Erythroblast (primary cell): ENCODE measurements at places on chromosomes 5 and 9.

DNA sequence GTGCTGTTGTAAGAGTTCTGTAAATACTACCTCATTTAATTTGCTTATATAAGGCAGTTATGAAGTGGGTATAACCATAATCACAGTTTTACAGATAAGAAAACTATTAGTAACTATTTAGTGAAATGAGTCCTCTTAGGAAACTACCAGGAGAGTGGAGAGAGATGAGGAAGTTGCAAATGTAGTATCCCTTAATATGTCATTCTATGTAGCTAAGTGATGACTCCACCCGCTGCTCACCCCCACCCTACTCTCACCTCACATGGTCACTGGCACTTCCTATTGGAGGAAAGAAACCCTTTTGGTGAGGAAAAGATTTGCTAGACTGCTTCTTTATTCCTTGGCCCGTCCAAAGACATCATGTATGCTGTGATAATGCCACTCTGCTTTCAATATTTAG, 241.8 kb upstream of the SLC24A2 start:
- no peak for DNase-seq

GRCh38 chr5:115531787-115532367, 12.7 kb downstream of the FEM1C start:
- no peak for DNase-seq

GRCh38 chr5:126753227-126753626, 23.7 kb upstream of the LMNB1 start:
- DNase-seq, result no peak

GRCh38 chr5:14266686-14267085, 123.5 kb downstream of the TRIO start:
- DNase-seq, result peak; percentile 77

- DNase-seq, result no peak
These were observed 297.3 kb upstream of the RASA1 start for GRCh38 chr5:86970361-86970760.

DNA sequence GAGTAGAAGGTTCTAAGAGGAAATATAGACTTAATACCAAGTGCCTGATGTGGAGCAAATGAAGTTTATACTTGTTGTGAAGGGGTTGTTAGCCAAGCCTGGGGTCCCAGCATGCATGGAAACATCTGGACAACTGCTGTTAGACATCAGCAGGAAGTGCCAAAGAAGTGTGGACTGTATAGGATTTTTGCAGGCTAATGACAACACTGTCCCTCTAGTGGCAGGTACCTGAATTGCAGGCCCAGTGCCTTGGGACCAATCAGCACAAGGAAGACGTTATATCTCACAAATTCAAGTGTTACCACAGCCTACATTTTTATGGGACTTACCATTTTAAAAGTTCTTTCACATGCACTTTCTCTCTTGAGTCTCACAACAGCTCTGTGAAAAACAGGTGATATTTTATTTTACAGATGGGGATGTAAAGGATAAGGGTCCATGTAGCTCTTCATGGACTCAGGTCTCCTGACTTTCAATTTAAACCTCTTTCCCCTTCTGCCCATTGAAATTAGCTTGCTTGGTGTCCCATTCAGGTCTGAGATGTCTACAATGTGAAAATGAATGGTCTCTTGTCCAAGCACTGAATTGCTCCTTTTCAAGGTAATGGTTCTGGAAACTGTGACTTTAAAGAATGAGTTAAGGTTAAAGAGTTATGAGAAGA, 89.0 kb upstream of the MAP1B start:
- peak; percentile 80 for DNase-seq

DNA sequence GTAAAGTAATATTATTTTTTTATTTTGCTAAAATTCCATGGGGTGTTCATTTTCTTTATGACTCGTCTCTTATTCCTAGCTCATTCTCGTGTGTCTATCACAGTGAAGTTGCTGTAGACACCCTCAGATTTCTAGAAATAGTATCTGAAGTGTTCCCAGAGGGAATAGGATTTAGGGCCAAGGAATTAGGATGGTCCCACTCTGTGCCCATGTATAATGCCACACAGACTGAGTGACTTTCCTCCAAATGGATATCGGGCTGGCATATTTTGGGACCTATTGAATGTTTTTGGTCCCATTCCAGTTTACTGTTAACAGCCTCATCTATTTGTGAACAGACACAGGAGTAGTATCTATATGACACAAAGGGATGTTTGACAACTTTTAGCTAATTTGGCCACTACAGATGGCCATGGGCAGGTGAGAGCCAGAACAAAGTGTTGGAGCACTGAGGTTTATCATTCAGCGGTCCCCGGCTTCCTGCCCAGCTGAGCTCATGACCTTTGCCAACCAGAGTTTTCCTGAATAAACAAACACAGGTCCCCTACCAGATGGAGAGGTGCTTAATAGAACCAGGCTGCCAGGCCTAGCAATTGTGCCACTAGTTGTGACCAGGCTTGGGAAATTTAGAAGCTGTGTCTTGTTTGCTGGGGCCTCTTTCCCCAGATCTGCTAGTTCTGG, 46.9 kb downstream of the MAP1B start:
- DNase-seq, result no peak

DNA sequence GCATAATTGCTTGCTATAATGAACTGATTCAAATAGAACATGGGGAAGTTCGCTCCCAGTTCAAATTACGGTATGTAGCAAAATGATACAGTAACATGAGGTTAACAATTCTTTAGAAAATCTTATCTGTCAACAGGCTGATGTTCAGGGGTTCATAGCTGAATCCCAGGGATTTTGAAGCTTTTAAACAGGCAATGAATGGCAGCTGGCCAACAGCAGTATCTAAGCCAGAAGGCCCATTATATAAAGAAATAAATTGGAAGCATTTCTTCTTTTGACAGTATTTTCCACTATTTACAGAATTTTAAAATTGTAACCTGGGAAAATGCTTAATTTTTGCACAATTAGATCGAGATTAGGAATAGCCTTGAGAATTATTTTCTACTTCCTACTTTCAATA, 126.8 kb downstream of the PDE8B start:
- no peak for DNase-seq

- DNase-seq, result no peak
These were observed 21.2 kb downstream of the ZSWIM6 start for GRCh38 chr5:61353293-61353692.

DNA sequence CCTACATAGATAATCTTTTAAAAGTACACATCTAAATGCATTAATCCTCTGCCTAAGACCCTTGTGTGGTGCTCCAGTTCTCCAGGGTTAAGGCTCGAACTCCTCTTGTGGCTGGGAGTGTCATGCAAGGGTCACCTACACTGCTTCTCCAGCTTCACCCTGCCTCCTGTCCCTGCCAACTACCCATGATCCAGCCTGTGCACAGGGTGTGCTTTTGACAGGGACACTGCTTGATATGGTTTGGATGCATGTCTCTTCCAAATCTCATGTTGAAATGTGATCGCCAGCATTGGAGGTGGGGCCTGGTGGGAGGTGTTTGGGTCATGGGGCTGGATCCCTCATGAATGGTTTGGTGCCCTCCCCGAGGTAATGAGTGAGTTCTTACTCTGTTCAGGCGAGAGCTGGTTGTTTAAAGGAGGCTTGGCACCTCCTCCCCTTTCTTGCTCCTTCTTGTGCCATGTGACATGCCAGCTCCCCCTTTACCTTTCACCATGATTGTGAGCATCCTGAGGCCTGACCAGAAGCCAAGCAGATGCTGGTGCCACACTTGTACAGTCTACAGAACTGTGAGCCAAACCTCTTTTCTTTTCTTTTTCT, 48.5 kb downstream of the SLC22A5 start:
- no peak for DNase-seq

DNA sequence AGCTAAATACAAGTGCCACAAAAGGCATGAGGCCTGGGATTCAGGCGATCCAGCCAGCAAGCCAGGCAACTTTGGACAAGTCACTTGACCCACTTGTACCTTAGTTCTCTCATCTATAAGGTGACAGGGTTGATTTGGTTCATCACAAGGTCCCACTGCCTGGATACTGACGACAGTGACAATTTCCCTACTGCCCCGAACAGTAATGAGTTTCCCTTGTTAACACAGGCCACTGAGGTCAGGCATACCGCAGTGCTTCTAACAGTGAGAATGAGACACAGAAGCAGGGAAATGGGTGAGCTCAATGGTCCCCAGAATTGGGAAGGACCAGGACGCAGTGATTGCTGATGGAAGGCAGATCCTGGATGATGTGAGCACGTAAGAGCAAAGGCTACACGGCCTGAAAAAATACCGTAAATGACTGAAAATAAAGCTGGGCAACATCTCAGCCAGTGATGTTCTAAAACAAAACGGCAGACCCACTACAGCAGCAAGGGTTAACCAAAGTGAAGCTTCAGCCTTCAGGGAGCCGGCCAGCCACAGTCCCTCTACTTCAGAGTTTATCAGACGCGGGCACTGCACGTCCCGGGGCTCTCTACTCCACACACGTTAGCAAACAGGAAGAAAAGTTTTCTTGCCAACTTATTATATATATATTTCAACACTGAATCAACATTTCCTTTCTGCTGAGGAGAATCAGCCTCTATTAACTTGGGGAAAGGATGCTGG, 846 bp downstream of the MGAT1 start:
- DNase-seq, result peak; percentile 67

DNA sequence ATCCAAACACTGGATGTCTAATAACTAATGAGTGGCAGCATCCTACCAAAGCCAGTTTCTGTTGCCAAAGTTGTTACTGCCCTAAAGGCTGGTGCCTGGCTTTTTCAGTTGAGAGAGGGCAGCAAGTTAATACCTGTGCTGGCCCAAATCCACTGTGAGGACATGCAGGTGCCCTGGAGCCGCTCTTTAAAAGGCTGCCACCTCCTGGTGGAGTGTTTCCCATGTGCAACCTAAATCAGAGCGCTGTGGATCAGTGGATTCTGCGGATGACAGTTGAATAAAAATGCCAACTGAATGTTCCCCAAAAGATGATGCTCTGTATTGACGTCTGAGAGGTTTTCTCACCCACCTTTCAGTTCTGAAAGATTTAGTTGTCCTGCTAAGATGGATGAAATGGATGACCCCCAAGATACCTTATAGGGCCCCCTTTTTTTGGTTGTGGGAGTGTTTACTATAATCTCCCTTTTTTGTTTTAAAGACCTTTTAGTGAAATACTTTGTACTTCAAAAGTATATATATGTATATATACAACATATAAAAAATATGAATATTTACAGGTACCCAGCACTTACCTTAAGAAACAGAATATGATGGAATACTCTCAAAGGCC, 146.4 kb downstream of the EGFLAM start:
- no peak for DNase-seq

DNA sequence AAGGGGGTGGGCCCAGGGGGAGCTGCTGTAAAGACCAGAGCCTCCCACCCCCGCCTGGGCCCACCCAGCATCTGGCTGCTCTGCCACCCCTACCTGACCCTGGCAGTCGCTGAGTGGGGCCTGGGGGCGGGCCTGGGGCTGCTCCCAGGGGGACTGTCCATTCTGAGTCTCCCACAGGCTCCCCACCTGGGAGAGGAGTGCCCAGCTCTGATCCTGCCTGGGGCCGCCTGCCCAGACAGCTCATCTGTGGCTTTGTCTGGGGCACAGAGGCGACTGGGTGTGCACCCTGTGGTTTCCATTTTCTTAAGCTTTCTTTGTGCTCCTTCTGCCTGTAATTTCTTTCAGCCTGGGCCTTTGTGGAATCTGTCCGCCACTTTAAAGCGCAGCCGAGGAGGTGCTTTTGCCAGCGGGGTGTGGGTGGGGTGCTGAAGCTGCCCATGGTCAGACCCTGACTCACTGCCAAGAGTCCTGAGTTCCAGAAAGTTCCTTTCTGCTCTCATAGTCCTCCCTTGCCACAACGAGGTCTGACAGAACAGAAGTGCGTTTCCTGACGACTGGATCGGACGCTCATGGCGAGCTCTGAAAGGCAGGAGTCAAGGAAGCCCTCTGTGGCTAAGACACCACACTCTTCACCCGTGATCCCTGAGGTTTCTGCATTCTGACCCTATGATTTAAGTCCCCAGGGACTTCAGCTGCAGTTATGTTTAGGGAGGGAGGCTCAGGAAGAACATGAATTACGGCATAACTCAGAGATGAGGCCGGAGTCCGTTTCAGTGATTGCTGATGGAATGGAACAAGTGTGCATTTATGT, 225.0 kb downstream of the FANCC start:
- no peak for DNase-seq

- DNase-seq, result peak; percentile 46
These were observed 18.0 kb downstream of the FRRS1L start for GRCh38 chr9:109149089-109149488.

GRCh38 chr9:31119890-31120454, 1264.5 kb upstream of the ACO1 start:
- DNase-seq, result peak; percentile 1

DNA sequence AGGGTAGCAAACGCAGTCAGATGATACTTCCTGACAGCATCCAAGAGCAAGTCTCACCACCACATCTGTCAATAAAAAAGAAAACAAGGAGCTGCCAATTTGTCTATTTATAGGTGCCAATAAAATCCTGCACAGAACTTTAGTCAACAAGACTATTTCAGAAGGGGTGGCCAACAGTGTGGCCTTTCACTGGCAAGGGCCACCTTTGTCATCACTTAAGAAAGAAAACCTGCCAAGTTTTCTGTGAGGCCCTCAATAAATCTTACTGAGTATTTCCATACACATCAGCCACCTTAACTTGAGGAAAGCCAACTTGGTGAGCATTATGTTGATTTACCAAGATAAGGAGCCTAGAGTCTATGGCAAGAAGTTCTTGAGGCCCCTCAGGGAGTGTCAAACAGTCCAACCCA, 312.3 kb downstream of the ENC1 start:
- DNase-seq, result no peak

DNA sequence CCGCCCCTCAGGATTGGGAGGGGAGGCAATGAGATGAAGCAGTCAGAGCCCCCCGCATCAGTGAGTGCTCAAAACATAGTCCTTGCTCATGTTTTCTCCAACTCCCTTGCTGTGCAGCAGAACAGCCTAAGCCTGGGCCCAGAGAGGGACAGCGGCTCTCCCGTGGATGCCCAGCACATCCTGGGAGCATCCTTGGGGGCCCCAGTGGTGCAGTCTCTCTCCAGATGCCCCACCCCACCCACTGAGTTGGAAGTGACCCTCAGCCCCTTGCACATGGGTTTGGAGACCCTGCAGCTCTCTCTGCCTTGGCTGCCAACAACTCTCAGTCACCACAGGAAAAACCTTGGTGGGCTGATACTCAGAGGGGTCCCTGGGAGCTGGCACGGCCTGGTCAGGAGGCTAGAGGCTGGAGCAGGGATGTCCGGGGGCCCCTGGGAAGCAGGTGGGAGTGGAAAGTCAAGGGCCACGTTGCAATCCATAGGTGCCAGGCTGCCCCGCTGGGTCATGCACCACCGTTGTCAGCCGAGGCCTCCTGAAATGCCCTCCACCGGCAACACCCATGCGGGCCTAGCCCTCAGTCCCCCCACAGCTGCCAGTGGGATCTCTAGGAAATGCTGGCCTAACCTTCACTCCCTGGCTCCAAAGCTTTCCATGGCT, 242.5 kb downstream of the PBX3 start:
- no peak for DNase-seq

- DNase-seq, result peak; percentile 24
These were observed 244.3 kb upstream of the WWC1 start for GRCh38 chr5:168047043-168047668.

DNA sequence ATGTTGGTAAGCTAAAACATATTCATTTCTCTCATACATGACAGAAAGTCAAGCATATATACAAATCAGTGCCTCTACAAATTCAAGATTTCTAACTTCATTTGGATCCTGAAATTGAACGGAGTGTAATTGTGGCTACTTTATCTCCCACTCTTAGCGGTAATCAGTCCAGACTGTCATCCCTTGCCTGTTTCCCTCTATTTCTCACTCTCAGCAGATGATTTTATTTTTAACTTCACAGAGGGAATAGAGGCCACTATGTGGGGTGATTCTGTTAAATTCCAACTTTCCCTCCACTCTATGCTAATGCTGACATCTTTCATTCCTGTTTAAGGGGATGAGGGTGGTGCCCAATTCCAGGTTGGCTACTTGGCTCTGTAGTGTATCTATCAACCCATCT, 153.8 kb upstream of the KCNN2 start:
- no peak for DNase-seq
